ENCODE measurements at places on chromosomes 4 and X.

DNA sequence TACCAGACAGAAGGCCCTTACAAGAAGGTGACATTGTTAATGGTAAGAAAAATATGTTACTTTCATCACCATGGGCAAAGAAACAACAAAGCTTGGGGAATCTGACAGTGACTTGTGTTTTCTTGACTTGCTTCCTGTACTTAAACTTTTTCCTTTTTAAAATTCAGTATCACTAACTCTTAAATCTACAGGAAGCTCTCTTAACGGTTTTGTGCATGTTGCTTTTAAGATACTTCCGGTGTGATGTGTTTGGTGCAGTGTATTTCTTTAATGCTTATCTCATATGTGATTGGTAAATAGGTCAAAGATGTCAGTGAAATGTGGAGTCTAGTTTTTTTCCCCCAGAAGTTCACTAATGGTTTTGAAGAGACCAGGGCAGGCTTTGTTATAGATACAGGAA, 45.2 kb downstream of the ADH5 start:
- DNase-seq, result no peak

DNA sequence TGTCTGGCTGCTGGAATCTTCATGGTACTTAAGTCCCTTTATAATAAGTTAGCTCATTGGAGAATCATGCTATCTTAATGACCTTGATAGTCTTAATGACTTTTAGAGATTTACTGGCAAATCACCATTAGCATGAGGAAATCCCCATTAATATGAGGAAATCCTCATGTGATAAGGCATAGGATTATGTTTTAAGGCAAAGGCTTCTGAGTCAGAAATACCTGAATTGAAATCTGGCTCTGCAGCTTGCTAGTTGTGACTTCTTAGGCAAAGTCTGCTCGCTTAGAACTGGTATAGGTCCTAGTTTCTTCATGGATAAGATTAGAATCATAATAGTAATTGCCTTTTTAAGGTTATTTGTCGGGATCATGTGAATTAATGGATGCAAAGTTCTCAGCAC, 190.2 kb upstream of the BANK1 start:
- DNase-seq, result no peak

- no peak for DNase-seq
Measured at GRCh38 chr4:109164011-109164410, 138.4 kb downstream of the COL25A1 start.

GRCh38 chr4:7383266-7383665, 51.5 kb downstream of the PSAPL1 start:
- DNase-seq, result no peak

GRCh38 chr4:26622913-26623312, 39.0 kb downstream of the TBC1D19 start:
- no peak for DNase-seq

DNA sequence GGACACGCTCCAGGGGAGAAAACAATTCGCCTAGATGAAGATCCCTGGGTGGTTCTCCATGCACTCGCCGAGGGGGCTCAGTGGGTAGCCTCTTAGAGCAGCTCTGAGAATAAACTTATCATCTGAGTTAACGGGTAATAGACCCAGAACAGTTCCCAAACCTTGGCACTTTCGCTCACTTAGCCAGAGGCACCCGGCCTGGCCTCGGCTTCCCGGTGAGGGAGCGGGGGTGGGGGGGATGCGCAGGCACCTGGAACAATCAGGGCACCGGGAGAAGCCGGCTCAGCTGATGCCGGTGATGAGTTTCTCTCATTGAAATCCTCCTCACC, 405 bp upstream of the ZAR1 start:
- DNase-seq, result no peak

- no peak for DNase-seq
Measured at GRCh38 chrX:43551590-43551989, 104.5 kb upstream of the MAOA start.

DNA sequence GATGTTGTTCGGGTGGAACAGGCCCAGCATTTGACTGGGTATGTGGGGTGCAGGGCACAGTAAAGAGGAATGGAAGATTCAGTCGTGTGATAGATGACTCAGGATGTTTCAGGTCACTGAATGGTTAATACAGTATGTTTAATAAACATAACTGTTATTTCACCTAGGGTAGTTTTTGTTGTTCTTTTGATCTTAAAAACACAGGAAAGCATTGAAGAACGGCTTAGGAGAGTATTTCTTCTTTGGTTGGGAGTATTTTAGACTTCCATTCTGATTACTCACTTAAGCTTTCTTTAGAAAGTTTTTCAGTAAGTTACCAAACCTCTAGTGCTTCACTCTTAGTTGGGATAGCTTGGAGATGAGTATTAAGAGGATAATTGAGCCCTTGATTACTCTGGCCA, 62.3 kb downstream of the STAG2 start:
- DNase-seq, result no peak

GRCh38 chrX:43973249-43974099, at the start of gene NDP:
Gene NDP (minus strand): TSS chrX:43973390. CDS start chrX:43958645, 14,745 bp downstream.
- DNase-seq, result no peak

DNA sequence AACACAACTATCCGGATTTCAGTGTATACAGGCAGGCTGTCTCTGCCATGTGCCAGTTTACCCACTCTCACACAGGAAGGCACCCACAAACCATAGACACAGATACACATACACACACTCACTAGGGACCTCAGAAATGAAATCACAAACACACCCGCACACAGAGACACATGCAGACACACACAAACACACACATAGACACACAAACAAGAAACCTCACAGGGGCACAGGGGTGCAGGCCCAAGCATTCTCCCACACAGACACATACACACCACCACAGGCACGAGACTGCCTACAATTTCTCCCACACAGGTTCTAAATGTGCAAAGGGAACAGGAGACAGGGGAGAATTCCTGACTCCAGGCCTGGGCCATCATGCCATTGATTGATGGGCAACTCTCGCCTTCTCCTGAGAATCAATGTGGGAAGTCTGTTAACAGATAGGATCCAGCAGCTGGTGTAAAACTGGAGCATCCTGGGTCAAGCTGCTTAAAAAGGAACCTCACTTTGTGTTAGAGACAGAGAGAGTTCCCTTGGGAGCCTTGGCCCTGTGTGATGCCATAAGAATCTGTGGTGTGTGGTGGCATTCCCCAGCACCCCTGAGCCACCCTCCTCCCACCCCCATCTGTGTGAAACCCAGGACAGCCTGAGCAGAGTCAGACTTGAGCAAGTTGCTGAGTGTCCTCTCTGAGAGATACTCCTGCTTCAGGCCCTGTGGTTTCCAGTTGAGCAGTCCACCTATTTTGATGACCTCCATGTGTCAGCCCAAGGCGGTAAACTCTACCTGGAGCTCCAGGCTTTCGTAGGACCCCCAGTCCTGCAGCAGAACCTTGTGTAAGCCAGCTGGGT, 33.9 kb downstream of the NBDY start:
- no peak for DNase-seq

DNA sequence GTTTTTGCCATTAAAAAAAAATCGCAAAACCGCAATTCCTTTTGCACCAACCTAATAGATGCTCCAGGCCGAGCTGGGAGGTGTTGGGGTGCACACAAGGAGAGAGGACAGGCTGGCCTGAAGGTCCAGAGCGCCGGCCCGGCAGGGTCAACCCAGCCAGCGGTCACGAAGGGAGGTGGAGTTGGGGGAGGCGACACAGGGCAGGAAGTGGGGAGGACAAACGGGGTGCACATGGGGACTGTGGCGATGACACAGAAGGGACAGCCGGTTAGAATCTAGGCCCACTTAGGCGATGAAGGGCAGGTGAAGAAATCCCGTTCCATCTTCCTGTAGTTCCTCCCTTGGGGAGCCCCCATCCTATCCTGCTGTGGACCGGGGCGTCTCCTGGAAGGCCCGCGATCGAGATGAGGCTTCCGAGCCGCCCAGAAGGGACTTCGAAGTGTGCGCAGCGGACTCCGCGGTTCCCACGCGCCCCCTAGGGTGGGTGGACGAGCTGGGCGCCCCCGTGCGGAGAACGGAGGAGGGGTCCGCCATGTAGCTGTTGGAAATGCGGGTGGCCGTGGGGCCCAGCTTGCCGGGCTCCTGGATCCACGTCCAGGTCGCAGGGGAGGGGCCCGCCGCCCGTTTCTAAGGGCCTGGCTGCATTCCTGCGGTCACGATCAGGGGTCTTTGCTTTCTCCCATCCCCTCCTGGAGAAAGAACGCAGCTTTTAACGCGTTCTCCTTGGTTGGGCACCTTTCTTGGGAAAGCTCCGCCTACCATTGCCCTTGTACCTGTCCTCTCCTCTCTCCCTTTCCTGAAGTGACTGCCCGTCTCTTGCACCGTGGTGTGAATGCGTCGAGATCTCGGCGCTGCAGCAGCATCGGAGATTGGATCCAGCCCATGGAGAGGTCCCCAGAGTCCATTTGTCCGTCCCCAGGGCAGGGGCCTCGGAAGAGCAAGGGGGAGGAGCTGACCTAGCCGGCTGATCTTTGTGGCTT, 17.0 kb upstream of the HPF1 start:
- no peak for DNase-seq

DNA sequence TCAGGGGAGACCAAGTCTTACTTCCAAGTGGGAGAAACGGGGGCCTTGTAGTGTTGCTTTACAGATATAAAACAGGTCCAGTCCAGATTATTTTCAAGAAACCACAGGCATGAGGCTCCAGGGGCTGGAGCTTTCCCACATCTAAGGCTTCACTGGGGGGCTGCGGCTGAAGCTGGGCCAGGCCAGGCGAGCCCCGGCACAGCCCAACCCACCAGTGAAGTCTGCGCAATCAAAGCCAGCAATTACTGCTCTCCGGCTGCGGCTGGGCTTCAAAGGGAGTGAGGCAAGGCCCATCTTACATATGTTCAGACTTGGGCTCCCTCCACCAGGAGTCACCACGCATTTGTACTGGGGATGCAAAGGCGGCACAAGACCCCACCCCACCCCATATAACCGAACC, 61.7 kb downstream of the HADH start:
- peak; percentile 25 for DNase-seq

DNA sequence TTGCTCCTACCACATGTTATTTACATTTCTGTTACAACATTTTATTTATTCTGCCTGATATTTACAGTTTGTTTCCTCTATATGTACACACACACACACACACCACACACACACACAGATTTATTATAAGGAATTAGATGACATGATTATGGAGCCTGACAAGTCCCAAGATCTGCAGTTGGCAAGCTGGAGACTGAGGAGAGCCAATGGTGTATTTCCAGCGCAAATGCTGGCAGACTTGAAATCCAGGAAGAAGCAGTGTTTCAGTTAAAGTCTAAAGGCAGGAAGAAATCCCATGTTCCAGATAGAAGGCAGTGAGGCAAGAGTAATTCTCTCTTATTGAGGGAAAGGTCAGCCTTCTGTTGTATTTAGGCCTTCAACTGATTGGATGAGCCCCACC, 1.8 kb upstream of the KLHL4 start:
- no peak for DNase-seq

GRCh38 chrX:153828308-153828707, 2.0 kb downstream of the PDZD4 start:
- DNase-seq, result no peak

- DNase-seq, result no peak
Measured at GRCh38 chr4:126441173-126442035, 1126.6 kb downstream of the FAT4 start.

DNA sequence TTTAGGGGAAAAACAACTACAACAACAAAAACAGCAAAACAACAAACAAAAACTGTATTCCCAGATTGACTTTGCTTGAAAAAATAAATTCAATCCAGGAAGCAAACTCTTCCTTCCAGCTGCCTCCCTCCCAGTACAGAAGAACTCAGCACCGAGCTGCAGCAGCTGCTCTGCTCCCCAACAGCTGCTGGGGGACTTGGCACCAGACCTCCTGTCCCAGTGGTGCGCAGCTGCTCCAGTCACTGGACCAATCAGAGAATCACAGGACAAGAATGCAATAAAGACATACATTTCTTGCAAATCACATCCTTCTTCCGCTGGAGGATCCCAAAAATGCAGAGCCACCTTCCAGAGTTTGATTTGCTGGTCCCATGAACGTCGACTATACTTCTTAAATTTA, 11.8 kb upstream of the FAM53A start:
- DNase-seq, result no peak

- DNase-seq, result peak; percentile 61
Measured at GRCh38 chr4:151324752-151325110, 674 bp downstream of the SH3D19 start.

GRCh38 chr4:172705565-172705964, 463.0 kb upstream of the GALNT7 start:
- DNase-seq, result no peak

DNA sequence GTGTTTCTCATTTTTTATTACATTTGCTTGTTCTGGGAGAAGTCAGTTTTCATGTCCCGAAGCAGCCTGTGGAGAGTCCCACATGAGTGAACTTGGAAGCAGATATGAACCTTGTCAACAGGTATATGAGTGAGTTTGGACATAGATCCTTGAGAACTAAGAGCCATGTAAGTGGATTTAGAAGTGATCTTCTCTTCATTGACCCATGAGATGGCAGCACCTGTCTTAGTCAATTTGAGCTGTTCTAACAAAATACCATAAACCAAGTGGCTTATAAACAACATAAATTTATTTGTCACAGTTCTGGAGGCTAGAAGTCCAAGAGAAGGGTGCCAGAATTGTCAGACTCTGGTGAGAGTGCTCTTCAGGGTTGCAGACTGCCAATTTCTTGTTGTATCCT, 1043.8 kb downstream of the ADGRL3 start:
- DNase-seq, result no peak

DNA sequence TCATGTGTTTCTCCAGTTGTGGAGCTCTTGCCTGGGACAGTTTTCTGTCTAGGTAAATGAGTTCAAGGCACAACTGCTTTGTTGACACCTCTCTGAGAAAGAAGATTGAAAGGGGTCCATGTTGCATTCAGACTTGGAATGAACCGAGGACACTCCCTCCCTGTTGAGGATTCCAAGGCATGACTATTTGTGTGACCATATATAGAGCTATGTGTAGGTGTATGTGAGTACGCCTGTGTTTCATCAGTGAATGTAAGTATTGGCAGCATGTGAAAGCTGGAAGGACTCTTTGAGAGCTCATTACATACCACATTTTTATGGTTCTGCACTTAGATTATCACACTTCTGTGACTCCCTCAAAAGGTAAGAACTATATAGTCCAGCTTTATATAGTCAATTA, 3.4 kb downstream of the HEPH start:
- DNase-seq, result no peak

GRCh38 chr4:169348541-169348940, 77.8 kb upstream of the SH3RF1 start:
- no peak for DNase-seq

GRCh38 chrX:19063030-19063429, 59.2 kb downstream of the ADGRG2 start:
- no peak for DNase-seq

GRCh38 chr4:178347111-178347510, 904.9 kb upstream of the AGA start:
- DNase-seq, result no peak

- DNase-seq, result no peak
Measured at GRCh38 chr4:20698820-20699219, 1.4 kb upstream of the PACRGL start.

- DNase-seq, result no peak
Measured at GRCh38 chr4:153488006-153488891, 22.1 kb downstream of the TMEM131L start.
